ENCODE measurements at places on chromosomes 2 and 18. TPM values are rescaled to one million over a fixed set of nuclear protein-coding genes. Genes with fewer than 3 reads are reported as not detected.

SIX2 gene
- 12.4 TPM for total RNA-seq

SERPINB11 gene
- 0.93 TPM for total RNA-seq

SEC11C gene
- 39.1 TPM for total RNA-seq

PRSS56 gene
- total RNA-seq = 9.6 TPM

UGT1A3 gene
- total RNA-seq = not detected

ACMSD gene
- not detected for total RNA-seq

GAREM2 gene
- total RNA-seq = 5.5 TPM

DCC gene
- 10.0 TPM for total RNA-seq

RTP5 gene
- not detected for total RNA-seq

CRYBA2 gene
- 1,526 TPM for total RNA-seq

ZC3H15 gene
- total RNA-seq = 78.8 TPM

LRRC30 gene
- 0.49 TPM for total RNA-seq

C2orf78 gene
- total RNA-seq = not detected

CLHC1 gene
- 40.6 TPM for total RNA-seq
